ENCODE measurements at places on chromosomes 3 and 15.

DNA sequence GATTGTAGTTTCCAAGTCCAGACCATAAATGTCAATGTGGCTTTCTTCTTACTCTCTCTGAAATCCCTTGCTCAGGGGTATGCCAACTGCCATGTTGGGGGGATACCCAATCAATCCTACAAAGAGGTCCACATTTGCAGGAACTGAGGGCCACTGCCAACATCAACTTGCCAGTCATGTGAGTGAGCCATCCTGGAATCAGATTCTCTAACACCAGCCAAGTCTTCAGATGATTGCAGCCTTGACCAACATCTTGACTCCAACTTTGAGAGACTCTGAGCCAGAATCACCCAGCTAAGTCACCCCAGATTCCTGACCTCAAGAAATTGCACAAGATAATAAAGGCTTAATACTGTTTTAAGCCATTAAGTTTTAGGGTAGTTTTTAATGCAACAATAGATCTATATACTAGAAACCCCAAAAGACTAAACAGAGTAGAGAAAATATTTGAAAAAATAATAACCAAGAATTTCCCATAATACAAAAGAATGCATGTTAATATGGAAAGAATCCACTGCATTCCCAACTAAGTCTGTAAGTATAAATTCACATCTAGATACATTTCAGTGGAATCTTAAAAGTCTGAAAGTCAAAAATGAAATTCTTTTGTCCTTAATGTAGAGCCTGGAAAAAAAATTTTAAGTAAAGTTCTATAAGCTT, 22.4 kb downstream of the ISG20 start:
- DNase-seq, result no peak

- DNase-seq, result no peak
Observed at GRCh38 chr3:126064627-126065258, 19.2 kb downstream of the SLC41A3 start.

- no peak for DNase-seq
Observed at GRCh38 chr3:81565041-81565440, 196.4 kb downstream of the GBE1 start.

DNA sequence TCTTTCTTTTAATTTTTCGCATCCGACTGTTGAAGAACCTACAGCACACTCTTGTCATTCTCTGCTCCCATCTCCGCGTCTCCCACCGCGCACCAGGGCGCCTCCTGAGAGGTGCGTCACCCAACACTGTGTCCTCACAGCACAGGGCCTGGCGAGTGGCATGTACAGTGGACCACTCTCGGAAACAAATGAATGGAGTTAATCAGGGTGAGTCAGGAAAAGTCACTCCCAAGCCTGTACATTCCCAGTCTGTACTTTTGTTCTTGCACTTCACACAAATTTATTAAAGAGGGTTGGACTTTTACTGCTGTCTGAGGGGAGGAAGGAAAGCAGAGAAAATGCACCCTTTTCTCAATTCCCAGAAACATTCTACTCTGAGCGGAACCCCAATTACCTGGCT, 625 bp downstream of the COL6A6 start:
- no peak for DNase-seq

DNA sequence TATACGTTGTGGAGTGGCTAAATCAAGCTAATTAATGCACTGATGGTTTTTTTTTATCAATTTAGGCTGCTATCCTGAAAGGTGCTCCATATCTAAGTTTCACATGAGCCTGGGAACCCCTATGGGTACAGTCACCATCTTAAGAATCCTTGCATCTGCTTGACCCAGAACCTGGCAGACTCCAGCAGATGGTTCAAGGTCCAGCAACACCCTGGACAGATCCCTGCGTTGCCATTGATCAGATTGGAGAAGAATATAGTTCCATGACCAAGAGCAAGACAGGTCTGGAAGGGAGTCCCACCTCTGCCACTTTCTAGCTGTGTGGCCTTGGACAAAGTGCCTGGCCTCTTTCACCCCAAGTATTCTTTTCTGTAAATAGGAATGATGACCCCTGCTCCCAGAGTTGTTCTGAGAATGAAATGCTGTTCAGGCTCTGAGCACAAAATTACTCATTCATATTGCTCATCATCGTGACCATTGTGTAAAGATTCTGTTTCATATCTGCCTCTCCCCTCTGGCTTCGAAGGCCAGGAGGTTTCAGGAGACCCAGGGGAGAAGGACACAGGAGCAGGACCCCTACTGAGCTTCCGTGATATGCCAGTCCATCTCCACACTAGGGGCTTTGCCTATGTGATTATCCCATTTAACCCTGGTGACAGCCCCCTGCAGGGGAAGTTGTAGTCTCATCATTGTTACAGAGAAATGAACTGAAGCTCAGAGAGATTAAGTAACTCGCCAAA, 30.0 kb upstream of the TSEN2 start:
- DNase-seq, result no peak

GRCh38 chr15:100645671-100646070, 43.3 kb downstream of the ASB7 start:
- DNase-seq, result no peak

DNA sequence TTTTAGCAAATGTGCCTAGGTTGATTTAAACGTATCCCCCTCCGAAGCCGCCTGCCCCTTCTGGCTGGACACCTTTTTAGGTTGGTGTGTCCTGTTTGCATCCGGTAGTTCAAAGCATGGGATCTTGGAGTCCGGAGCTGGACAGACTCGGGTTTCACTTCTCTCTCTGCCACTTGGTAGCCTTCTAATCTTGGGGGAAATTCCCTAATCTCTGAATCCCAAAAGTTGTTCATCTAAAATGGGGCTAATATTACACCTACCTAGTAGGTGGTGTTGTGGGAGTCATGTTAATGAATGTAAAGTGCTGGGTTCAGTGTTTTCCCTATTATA, 760 bp downstream of the FANCI start:
- peak; percentile 3 for DNase-seq

DNA sequence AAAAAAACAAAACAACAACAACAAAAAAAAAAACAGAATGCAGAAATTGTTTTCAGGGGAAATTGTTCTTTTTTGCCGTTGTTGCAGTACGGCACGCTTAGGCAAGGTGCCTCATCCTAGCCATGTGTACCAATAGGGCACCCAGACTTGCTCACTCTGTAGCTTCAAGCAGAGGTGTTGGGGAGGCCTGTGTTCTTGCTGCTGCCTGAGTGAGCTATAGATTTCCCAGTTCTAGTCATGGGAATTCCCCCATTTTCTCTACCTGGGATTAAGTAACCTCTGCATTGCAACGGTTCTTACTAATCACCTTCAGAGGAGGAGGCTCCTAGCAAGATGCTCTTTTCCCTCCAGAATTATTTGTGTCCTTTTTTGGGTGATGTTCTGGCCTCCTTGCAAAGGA, 12.9 kb upstream of the PARL start:
- DNase-seq, result no peak

DNA sequence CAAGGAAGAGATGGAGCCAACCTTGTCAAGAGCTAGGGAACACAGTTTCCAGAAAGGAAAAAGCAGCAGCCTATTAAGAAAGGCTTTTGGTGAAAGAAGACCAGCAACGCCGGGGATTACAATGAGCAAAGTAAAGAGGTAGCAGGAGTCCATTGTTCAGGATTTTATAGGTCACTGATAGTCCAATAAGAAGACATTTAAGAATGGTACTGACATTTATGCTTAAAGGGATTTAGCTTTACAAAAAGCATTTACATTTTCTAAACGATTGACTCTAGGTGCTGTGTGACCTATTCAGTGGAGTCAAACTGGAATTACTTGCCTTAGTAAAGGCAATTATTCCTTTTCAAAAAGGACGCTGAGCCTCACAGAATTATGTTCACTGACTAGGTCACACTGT, 40.8 kb downstream of the CSNK1G1 start:
- DNase-seq, result no peak

- no peak for DNase-seq
Observed at GRCh38 chr3:157794771-157795170, 291.6 kb upstream of the VEPH1 start.

DNA sequence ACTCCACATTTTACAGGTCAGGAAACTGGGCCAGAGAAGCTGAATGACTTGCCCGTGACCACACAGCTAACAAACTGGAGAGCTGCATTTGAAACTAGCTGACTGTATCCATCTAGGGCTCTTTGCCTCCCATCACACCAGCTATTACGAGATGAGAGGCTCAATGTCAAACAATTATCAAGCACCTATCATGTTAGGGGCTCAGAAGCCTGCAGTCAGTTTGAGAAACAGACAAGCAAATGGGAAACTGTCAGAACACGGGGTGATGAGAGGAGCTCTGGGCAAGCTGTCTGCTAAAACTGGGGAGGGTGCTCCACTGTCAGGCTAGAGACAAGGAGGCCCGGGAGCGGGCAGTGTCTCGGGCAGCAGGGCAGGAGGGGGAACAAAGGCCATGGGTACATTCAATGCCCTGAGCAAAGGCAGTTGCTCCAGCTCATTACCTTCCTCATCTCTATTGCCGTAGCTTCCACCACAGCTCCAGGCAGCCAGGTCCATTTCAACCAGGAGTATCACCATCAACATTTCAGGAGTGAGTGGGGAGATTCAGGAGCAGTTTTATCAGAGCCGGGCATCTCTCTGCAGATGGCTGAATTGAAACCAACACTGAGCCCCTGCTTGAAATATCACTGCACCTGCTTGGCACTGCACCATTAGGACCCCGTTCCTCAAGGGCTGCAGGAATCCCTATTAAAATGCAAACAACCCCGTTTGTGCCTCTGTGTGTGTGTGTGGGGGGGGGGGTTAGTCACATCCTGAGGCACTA, 122.6 kb downstream of the RAB11A start:
- no peak for DNase-seq

GRCh38 chr3:78734048-78734637, 1033.7 kb downstream of the ROBO1 start:
- DNase-seq, result no peak

DNA sequence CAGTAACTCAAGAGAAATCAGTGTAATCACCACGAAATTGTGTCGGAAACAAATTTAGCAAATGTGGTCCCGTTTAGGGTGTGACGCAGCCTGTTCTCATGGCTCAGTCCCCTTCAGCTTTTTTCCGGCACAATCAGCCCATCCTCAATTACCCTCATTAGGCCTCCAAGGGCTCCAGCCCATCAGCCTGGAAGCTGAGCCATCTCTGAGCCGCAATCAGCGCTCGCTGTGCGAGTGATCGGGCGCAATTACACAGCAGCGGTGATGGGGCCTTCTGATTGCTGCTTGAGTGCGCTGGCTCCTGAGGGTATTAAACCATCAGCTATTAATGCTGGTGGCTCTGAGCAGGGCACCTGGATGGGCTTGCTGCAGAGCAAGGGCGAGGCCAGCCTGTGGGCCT, 55.6 kb downstream of the PLXNA1 start:
- no peak for DNase-seq

DNA sequence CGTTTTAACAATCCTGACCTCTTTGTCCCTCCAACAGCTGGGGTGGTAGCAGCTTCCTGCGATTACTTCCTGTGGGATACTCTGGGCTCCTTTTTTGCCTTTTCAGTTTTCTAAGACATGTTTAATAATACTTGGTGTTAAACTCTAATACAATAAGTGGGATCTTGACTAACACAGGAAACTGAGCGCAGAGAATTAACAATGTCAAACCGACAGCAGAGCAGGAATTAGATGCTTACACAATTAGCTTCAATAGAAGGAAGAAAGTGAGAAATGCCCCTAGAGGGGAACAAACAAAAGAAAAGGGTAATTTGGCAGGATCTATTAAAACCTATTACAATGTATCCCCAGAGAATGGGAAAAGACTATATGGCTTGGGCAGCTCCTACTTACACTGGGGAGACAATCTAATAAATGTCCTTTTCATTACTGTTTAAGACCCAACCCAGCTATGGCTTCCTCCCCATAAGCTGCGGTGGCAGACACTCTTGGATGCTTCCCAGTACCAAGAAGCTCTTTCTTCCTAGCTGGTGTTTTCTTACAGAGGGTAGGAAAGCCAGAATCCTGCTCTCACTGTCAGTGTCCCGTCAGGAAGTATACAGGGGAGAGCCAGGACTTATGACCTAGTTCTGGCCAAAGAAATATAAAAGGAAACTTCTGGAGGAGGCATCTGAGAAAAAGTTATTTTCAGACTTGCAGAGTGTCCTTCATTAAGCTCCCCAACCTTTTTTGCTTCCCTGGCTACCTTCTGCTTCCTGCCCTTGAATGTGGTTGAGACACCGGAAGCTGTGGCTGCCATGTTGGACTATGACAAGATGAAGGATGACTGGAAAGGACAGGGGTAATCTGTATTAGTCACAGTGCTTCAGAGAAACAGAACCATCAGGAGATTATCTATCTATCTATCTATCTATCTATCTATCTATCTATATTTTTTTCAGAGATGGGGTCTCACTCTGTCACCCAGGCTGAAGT, 194.1 kb upstream of the KBTBD8 start:
- no peak for DNase-seq

DNA sequence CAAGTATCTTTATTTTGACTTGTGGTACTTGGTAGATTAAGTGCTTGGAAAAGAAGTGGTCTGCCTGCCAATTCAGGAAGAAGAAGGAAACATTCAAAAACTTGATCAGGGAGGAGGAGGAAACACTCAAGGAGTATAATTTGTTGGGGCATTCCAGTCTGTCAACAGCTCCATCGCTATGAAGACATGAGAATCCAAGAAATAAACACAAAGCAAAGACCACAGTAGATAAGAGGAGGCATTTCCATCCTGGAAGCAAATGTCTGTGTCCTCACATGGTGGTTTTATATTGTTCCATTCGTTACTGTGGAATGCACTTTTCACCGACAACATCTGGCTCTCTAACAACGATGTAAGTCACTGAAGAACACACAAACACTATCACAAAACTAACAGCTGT, 176.1 kb upstream of the FRMD4B start:
- DNase-seq, result no peak

DNA sequence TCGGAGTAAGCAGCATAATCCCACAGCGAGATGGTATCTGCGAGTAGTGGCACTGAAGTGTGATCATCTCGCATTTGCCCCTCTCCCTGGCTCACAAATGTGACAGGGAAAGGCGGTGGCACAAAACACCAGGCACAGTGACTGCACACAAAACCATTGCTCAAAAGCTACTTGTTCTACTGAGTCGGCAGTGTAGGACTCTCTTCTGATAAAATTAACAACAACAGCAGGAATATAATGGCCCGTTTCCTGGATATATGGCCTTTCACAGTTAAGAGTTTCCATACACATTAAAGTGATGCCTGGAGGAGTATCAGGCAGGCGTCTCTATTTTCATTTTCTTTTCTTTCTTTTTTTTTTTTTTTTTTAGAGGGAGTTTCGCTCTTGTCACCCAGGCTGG, 69.0 kb downstream of the MYO1E start:
- no peak for DNase-seq

DNA sequence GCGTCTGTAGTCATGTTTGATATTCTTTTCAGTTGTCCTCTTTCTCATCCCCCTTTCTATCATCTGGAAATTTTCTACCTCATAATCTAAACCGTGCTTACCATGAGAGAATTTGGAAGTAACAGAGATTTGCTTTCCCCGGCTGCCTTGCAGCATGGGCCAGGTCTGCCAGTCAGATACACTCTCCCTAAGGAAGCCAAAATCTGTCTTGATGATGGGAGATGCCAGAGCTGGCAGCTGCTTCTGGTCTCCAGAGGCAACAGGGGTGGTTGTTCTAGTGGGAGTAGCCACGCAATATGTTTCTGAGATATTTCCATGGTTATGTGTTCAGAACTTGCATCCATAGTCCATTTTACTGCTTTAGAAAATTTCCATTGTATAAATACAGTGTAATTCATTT, 218.9 kb upstream of the RORA start:
- DNase-seq, result no peak

Data from HS-5 (cell line).